ENCODE measurements at places on chromosomes 4 and X.

- no peak for DNase-seq
These were observed 741.6 kb downstream of the TRAM1L1 start for GRCh38 chr4:116343809-116344208.

- no peak for DNase-seq
These were observed 13.6 kb upstream of the CCKAR start for GRCh38 chr4:26503844-26504243.

DNA sequence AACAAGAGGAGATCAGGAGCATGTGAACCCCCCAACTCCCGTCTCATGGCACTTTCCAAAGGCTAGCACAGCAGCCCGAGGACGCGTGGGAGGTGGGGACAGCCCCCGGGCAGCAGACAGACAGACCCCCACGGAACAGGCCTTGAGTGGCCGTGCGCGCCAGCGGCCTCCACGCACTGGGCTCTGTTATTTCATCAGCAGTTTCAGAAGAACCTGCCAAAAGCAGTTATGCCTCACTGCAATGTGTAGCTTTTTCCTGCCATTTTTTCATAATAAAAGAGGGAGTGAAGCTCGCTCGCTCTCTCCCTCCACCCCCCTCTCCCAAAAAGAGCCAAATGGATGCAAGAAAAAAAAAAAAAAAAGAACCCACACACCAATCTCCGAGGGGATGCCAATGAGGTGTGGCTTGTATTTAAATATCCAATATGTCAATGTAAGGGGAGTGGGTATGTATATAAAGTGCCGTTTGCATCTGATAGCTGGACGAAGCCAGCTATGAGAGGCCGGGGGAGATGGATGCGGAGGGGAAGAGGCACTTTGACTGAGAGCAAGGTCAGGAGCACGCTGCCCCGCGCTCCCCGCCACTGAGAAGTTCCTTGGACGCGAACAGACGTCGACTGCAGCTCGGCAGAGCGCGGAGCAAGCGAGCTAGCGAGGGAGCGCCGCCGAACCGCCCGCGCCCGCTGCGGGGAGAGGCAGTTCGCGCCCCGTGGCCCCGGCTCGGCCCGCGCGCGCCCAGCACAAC, at the start of gene FGF16:
Gene FGF16, plus strand, starts transcription at position 482 of the 745 bp plus-strand sequence. CDS start 286 bp downstream, outside the sequence.
- no peak for DNase-seq

DNA sequence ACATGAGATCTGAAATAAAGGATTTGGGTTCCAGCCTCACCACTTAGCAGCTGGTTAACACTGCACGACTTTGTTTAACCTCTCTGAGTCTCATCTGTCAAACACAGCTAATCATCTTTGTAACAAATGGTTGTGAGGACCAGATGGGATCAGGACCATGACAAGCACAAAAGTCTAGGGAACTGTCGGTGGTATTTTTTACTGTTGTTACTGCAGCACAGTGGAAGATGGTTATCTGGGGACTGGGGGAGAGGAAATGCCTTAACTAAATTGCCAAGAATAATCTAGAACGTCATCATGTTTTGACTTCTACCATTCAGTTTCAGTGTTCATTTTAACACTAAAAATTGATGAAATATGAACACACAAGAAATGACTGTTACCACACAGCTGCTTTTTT, 99.5 kb downstream of the ADGRA3 start:
- DNase-seq = no peak

DNA sequence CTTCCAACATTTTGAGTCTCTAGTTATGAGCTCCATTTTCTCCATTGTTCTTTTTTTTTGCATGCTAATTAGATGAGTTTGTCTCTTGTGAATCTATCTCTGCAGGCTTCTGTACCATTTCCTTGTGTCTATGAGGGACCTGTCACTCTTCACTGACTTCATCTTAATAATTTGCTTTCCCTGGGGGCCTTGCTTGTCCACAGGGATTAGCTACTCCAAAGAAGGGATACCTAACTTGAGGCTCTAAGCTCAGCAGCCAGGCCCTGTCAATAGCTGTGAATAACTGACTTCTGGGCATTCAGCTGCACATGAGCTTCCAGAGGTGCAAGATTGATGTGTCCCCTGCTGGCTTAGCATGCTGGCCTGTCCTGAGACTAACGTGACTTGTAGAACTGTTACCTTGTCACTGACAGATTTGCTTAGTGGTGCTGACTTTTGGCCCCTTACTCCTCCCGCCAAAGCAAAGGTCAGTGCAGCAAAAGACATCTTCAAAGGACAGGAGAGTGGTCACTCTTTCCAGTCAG, 124.6 kb downstream of the AFF2 start:
- DNase-seq = no peak

DNA sequence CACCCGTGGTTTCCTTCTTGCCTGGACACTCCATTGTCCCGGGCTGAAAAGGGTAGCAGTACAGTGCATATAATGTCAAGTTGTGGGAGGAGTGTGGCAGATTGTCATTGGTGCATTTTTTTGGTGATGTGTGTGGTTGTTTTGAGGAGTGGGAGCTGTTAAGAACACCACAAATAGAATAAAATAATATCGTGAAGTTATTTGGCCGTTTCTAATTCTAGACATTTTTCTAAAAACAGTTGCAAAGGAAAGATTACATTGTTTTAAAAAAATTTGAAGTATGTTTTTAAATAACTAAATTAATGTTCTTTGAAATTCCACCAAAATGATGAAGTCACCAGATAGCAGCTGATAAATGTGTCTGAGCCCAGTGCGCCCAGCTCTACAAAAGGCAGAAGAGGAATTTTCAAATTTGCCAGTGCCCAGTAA, 1.3 kb downstream of the PKD2 start:
- DNase-seq = no peak

DNA sequence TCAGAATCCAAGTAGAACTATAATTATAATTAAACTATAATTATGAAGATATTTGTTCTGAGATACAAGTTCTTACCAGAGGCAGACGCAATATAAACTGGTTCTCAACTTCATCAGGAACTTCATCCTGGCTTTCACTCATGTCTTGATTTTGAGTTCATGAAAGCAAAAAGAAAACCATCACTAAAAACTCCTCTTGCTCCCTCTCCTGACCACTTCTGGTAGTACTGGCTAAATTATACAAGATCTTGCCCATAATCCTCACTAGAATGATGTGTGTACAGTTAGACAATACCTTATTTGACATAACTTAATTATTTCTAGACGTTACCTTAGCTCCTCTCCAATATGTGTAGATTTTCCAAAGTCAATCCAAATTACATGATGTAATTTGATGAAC, 3.7 kb downstream of the TAF7L start:
- no peak for DNase-seq

- no peak for DNase-seq
These were observed 87.7 kb upstream of the MAP3K15 start for GRCh38 chrX:19602866-19603622.

- no peak for DNase-seq
These were observed 27.9 kb upstream of the PAPSS1 start for GRCh38 chr4:107747748-107748486.

GRCh38 chr4:30763321-30763727, 43.2 kb downstream of the PCDH7 start:
- no peak for DNase-seq

DNA sequence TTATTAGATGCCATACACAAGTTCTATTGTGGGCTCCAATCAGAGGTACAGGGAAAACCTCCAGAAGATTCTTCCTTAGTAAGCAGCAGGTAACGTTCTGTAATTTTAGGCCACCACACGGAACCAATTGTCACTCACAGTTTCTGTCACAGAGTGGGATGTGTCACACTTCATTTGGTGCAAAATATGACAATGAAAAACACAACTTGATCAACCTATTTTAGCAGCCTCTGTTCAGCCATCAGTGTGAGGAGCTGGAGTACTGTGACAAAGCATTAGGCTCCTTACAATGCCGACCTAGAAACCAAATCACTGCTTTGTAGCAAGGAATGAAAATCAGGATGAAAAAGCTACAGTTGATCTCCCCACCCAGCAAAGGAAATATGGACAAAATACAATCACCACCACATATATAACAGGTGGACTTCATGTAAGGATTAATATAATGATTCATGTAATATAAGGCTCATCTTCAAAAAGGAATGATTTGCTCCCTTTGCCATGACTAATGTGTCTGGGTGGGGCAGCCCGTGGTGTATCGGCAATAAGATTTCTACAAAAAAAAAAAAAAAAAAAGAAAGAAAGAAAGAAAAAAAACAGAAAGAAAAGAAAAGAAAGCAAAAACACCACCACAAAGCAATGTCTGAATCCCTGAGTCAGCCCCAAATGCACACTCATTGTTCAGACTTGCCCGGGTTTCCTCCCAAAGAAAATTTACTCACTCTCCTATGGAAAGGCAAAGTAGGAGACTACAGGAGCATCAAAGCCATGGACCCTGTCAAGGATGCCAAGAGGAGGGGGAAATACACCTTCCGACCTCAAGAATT, 36.0 kb downstream of the SLC9A7 start:
- DNase-seq = no peak

- DNase-seq = no peak
These were observed 336.2 kb downstream of the ZNF674 start for GRCh38 chrX:46209037-46209436.

- DNase-seq = no peak
These were observed 680.1 kb upstream of the AADAT start for GRCh38 chr4:170769862-170770261.

GRCh38 chrX:1215123-1215823, 2.8 kb upstream of the CRLF2 start:
- no peak for DNase-seq

DNA sequence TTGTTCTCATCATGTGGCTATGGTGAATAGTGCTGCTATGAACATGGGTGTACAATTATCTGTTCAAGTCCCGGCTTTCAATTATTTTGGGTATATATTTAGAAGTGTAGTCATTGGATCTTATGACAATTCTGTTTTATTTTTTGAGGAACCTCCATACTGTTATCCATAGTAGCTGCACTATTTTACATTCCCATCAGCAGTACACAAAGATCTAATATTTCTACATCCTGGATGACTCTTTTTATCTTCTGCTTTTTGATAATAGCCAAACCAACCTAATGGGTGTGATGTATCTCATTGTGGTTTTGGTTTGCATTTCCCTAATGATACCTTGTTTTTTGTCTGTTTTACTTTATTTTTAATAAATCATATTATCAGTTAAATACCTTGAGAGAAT, 12.9 kb upstream of the IL13RA1 start:
- DNase-seq = no peak

DNA sequence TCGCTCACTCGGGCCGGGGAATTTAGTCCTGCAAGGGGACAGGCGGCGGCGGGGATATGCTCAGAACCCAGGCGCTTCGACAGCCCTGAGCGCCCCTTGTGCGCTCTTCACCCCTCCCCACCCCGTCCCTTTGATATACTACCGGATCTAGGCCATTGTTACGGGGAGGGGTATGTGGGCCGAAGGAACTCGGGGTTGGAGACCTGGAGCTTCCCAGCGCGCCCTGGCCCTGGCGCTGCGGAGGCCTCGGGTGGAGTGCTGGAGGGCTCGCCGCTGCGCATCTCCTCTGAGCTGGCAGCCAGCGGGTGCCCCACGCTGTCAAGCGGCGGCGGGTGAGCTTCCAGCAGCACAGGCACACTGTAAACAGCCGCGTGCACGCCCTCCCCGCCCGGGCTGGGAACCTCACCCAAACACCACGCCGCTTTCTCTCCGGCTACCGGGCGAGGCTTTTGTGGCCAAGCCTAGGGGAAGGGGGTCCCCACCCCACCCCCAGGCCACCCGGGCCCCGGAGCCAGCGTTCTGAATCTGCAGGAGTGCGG, 54.5 kb upstream of the BCOR start:
- no peak for DNase-seq

GRCh38 chr4:173019664-173020063, 148.9 kb upstream of the GALNT7 start:
- no peak for DNase-seq

DNA sequence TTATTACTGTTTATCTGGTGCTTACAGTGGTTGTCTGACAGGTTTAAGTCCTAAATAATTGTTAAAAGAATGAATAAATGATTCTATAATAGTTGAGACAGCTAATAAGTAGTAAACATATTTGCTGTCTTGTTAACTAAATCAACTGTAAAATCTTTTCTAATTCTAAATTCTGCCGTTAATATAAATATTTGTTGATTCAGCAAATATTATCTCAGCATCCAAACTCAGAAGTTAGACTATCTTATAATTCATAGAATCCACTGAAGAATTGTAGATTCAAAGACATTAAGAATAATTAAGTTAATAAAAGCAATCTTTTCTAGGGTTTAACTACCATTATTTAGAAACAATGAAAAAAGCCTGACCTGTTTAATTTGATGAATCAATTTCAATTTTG, 256.3 kb downstream of the BMPR1B start:
- DNase-seq = no peak

DNA sequence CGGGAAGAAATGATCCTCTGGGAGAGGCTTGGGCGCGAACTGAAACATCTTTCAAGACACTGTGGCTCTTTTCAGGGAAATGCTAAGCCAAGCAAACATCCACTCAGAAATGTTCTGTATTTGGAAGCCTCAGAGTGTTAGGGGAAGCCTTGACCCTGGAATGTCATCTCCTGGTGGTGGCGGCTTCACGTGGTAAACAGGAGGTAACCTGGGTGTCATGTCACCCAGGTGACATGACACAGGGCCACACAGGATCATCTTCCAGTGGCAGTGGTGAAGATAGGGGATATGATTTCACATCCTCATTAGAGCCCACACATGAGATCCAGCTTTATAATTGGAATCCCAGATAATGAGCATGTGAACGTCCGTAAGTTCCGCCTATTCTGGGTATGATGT, 140.0 kb downstream of the TBL1X start:
- DNase-seq = no peak

DNA sequence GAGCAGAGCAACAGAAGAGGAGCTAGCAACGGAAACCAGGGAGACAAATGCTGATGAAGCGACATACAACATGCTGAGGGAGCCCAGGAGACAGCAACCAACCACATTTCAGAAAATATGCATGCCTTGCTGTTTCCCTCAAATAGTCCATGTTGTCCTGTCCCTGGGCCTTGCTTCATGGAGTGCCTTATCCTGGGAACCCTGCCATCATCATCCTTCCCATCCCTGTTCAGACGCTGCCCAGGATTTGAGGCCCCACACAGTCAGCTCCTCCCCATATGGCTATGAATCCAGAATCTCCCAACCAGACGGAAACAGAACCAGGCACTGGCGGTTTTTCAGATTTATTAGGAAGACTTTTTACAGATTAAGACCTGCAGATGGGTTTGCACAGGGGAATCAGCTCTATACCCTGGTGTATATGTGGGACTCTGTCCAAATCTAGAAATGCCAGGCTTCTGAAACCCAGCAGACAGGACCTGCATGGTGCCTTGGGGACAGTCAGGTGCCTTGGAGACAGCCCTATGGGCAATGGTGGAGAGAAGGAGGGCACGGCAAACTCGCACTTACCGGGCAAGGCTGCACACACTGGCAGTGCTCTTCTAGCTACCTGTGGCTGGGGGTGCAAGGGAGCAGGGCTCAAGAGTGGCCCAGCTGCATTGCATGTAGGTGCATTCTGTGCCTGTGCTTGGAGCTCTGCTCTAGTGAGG, 199.7 kb upstream of the MAMLD1 start:
- DNase-seq = no peak

GRCh38 chr4:78766026-78766425, 10.1 kb upstream of the BMP2K start:
- no peak for DNase-seq

DNA sequence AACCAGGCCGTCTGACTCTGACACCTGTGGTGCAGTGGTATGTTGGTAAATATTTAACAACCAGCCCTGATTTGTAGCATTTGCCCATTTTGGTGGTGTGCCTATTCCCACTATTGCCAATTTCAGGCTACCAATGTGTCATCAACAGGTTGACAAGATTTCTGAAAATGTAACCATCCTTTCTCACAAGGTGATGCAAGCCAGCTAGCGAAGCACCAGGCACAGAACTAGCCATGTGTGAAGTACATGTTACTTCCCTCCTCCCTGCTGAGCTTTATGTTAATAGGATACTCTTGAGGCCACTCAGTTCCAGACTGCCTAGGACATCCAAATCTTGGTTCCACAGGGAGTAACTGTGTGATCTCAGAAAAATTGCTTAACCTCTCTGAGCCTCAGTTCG, 7.2 kb upstream of the MAMLD1 start:
- DNase-seq = no peak

All from GOT3 (cell line).